ENCODE measurements at places on chromosomes 1 and 21.

GRCh38 chr1:193426061-193426460 is 239.6 kb upstream of the B3GALT2 start:
- DNase-seq = no peak

DNA sequence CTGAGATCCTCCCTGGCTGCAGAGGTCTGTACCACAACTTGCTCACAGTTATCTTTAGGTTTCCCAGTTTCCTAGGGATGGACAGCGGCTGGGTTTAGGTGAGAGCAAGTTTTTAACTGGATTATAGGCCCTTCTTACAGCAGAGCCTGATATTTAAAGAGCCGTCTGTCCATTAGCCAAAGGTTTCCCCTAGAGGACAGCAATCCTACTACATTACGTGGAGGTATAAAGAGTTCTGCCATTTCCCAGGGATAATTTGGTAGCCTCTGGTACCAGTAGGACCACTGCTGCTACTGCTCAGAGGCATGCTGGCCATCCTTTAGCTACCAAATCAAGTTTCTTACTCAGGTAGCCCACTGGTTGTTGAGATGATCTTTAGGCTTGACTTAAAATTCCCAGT is 21.9 kb upstream of the FCGR2A start:
- no peak for DNase-seq

GRCh38 chr1:168343566-168343965 is 62.9 kb downstream of the TBX19 start:
- no peak for DNase-seq

DNA sequence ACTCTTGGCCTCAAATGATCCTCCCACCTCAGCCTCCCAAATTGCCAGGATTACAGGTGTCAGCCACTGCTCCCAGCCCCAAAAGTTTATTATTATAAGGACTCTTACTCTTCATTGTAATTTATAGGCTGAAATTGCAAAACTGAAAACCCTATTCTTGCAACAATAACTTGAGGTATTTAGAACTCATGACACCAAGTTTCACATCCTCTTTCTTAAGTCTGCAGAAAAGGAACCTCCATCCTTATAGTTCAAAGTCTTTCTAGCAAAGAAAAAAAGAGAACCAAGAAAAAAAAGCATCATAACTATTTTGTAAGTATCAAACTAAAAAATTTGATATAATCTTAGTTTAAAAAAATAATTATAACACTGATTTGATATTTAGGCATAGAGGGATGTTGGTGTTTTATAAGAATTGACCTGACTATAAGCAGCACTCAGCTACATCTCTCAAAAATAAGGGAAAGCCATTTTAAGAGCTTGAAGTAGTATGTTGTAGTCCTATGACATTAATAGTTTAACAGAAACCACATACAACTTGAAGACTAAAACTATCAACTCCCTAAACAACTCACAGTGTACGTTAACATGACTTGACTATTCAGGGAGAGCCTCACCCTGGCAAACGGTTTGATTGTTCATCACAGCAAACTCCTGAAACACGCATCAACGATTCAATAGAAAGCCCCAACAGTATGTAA is 122.4 kb downstream of the AKT3 start:
- DNase-seq = no peak

DNA sequence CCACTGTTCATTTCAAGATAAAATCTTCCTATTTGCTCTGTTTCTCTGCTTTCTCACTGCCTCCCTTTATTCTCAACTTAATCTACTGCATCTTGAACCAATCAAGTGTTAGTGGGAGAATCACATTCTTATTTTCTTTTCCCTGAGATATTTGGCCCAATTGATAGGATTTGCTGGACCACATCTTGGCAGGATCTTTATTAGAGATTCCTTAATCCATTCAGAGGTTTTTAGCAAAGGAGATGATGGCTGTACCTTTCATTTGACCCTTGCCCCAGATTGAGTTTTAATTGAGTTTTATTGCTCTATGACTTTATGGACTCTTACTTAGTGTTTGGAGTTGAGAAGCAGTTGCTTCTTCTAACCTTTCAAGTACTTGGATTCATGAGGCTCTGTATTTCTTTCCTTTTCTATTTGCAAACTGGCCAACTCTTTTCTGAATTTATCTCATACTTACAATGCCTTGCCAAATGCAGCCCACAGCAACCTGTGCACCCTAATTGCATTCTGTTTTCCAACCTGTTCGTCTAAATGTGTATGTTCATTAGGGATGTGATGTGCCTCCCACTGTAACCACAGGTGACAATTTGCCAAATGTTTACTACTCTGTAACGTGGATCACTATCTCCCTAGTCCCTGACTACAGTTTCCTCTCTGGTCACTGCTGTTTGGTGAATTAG is 274.8 kb upstream of the KAZN start:
- no peak for DNase-seq

- DNase-seq = no peak
Observed at GRCh38 chr1:29878501-29878900, 642.2 kb downstream of the PTPRU start.

DNA sequence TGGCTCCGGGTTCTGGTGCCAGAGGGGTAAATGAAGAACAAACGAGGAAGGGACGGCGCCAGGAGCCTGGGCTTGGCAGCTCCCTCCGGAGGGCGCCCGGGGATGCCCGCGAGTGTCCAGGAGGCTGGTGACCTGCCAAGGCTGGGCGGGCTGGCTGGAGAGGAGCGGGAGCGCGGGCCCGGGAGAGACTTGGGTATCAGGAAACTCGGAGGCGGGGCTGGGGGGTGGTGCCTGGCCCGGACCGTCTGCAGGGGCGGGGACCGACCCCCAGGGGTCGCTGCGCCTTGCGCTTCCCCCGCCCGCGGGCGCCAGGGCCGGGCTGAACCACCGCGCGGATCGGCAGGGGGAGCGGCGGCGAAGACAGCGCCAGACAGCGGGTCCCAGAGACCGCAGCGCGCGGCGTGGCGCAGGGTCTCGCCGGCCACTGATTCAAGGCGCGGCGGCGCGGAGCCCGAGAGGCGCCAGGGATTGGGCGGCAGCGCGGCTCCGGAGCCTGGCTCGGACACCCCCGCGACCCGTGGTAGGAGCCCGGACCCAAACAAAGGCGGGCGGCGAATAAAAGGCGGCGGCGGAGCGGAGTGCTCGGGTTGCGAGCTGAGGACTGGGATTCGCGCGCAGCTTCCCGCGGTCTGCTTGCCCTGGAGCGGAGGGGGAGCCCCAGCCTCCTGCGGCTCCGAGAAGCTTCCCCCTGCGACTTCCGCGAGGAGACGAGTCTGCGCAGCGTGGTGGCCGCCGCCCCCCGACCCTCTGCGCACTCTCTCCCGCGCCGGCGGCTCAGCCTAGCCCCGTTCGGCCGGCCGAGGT is at the start of gene DISP3:
Gene DISP3, plus strand, starts transcription at position 585 of the 804 bp plus-strand sequence. CDS start 21,838 bp downstream, outside the sequence.
- peak; percentile 43 for DNase-seq

DNA sequence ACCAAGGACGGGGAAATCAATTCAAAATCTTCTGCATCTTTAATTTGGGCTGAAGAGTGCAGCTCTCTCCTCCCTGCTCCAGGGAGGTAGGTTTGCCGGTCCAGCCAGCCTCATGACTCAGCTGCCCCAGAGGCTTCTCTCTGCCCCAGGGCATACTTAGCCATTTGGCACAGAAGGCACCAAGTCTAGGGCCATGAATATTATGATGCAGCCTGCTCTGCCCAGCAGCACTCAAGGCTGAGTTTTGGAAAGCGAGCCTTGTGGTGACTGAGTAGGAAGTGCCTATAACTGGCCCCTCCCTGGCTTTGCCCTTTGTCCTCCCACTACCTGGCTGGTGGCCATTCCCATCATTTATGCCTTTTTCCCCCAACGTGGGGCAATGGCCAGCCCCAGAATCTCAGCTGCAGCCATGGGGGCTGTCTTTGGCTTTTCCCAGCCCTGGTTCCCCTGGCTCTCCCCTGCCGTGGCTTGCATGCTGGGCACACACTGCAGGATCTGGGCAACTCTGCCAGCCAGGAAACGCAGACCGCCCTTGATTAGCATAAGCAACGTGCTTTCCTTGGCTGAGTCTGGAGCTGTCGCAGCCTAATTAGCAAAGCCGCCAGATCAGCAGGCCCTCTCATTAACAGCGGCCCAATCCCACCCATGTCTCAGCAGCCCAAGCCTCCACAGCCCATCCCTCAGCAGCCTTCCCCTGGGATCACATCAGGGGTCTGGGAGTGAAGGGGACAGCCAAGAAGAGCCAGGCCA is 258.6 kb upstream of the TMEM51 start:
- no peak for DNase-seq

- DNase-seq = no peak
Observed at GRCh38 chr1:92653605-92654381, 131.1 kb downstream of the EVI5 start.

Measured in T-helper 17 cell (primary cell).